CD4-positive, alpha-beta T cell treated with Interleukin-4 for 1 hour (primary cell): ENCODE measurements at places on chromosomes 12 and 14.

- no peak for DNase-seq
Measured at GRCh38 chr14:99862136-99862535, 68.9 kb downstream of the EML1 start.

DNA sequence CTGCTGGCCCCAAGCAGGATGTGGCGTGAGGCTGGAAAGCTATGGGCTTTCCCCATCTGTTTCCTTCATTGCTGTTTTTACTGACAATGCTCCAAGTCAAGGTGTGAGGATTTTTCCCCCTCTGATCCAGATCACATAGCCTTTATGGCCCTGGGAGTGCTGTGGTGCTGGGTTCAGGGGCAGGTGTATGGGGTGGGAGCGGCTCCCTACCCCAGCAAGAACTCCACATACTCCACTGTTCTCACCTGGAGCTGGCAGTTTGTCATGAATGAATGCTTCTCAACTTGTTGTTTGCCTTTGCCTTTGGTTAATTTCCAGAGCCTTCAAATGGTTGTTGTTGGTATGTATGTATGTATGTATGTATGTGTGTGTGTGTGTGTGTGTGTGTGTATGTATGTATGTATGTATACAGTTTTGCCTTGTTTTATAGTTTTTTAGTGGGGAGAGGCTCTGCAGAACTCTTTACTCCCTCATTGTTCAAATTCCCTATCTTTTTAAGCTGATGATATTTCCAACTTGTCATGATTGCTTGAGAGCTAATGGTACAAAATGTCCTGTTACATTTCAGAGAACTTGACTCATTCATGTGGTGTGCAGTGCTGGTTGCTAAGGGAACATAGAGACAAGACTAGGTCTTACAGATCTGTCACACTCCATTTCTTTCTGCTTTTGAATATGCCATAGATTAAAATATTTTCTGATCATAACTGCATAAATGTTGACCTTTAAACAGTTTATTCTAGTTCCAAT, 36.6 kb upstream of the ASPG start:
- DNase-seq = no peak

- no peak for DNase-seq
Measured at GRCh38 chr12:80422550-80422949, 21.5 kb upstream of the PTPRQ start.

DNA sequence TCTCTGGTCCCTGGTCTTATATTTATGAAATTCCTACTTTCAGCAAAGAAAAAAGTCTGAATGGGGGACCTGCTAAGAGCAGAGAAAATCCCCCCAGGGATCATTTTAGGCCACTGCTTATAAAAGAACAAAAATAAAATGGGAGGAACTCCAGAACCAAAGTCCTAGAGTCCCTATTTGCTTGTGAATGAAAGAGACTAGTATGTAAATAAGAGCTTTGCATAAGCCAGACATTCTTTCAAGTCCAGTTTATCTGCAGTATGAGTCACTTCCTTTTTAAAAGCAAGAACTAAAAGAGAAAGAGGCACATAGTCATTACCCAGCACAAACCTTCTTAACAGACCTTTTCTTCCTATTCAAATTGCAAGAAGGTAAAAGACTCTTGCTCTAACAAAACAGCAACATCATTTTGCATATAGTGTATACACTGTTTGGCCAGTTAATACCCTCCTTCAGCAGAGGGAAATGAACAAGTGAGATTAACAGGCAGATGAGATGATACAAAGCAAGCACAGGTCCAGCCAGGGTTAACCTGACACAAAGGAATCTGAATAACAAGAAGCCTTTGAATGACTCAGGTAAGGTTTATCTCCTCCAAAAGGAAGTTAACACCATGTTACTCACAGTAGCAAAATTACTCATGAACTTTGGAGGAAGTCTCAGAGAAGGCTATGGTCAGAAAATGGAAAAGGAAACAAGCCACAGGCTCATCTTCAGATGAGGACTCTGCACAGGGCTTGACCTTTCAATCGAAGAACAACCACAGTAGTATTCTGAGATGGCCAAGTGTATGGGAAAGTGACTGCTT, 87.3 kb downstream of the PHLDA1 start:
- DNase-seq = no peak

DNA sequence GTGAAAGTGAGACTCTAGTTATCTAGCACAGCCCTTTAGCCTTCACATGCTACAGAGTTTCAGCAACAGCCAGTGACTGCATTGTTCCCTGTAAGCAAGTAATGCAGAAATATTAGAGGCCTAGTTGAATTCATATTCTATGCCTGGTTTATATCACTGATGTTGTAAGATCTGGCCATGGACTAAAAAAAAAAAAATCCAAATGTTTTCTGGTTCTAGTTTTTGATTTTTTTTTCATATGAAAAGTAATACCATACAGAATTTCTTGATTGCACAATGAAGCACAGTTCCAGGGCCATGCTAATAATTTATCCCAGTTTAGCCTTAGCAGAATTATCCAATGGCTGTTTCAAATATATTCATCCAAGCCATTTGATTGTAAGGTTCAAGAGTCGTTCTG, 341.5 kb upstream of the DDHD1 start:
- DNase-seq = no peak

DNA sequence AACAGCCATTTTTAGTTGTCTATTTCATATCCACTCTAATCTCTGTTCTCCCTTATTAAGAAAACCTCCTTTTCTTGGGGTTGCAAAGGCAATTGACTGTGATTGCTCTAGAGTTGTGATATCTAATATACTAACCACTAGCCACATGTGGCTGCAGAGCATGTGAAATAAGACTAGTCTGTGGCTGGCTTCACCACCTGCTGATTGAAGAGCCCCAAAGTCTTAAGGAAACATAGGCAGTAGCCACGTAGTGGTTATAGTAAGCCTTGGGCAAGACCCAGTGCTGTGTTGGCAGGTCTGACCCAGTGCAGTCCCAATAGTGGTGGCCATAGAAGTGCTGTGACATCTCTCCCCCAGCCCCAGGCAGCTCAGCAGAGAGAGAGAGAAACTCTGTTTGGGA, 28.4 kb upstream of the ATP2B1 start:
- DNase-seq = no peak

- peak; percentile 57 for DNase-seq
Measured at GRCh38 chr12:56151672-56152131, 685 bp upstream of the MYL6B start.

- no peak for DNase-seq
Measured at GRCh38 chr14:79878785-79879184, 332.5 kb downstream of the DIO2 start.
